ENCODE measurements at places on chromosomes 16 and 17.

- no peak for DNase-seq
Measured at GRCh38 chr16:56801762-56802161, 63.2 kb upstream of the SLC12A3 start.

GRCh38 chr16:10141671-10142070, 40.6 kb downstream of the GRIN2A start:
- no peak for DNase-seq

DNA sequence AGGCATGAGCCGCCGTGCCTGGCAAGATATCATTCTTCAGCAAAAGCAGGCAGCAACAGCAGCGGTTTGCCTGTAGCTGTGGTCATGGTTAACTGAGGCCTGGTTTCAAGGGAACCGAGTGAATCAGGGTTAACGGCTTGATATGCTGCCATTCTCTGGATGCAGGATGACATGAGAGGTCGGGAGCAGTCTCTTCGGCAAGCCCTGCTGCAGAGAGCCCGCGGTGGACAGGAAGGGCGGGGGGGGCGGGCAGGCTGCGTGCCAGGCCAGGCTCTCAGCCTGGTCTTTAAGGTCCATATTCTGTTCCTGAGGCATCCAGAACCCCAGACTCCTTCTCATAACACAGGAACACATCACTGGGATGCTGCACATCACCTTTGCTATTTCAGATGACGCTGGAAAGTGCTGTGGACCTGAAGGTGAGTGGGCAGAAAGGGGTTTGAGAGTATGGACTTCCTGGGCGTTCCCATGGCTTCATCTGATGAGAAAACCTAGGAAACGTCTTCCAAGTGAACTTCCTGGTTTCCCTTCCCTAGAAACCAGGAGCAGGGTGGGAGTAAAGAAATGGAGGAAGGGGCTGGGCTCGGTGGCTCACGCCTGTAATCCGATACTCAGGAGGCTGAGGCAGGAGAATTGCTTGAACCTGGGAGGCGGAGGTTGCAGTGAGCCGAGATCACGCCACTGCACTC, 165.6 kb upstream of the RPH3AL start:
- no peak for DNase-seq

DNA sequence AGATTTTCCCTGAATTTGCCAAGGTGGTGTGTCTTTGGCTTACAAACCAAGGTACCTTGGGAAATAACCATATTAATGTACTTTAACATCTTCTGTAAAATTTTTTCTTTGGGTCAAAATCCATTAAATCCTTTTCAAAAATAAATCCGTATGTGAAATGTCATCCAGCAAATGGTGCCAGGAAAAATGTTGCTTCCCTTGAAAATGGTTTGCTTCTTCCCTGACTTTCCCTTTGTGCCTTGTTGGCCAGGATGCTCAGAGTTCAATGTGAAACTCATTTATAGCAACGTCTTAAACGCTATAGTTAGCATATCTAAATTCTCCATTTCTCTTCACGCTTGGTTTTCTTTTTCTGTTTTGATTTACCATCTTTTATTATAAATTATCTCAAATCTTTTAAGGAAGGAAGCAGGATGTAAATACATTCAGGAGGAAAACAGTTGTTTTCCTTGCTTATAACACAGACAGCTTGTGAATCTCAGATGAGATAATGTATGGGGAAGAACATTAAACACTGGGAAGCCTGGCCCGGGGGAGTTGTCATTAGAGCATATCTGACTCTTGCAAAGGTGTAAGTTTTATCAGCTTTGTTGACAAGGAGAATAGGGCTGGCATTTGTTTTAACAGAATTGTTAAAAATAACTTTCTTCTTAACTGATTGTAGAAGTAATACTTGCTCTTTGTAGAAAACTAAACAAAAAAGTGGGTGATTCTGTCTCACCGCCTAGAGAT, 42.1 kb downstream of the GPRC5B start:
- DNase-seq, result no peak

Data from activated T-cell treated with anti-CD3 and anti-CD28 coated beads, Interleukin-2, amount 50 U/mL, for 1 hour (primary cell).